Trophoblast cell (in vitro differentiated cells and primary cell): ENCODE measurements at places on chromosomes 11 and 22.

GRCh38 chr11:22785251-22785650 lies 44.4 kb downstream of the SVIP start:
- DNase-seq = no peak

GRCh38 chr11:98600103-98600502 lies 420.6 kb upstream of the CNTN5 start:
- DNase-seq = no peak

GRCh38 chr11:35853971-35854370 lies 89.9 kb upstream of the LDLRAD3 start:
- DNase-seq = no peak

- no peak for DNase-seq
Measured at GRCh38 chr11:46315783-46316563, 31.3 kb upstream of the DGKZ start.

GRCh38 chr11:107006076-107006833 lies 12.0 kb downstream of the GUCY1A2 start:
- DNase-seq = no peak

- DNase-seq = no peak
Measured at GRCh38 chr22:50542416-50542927, 3.2 kb upstream of the KLHDC7B start.

- DNase-seq = no peak
Measured at GRCh38 chr11:77873345-77873744, 52.4 kb downstream of the AAMDC start.

- DNase-seq = no peak
Measured at GRCh38 chr11:95443386-95443785, 212.4 kb upstream of the SESN3 start.

- no peak for DNase-seq
Measured at GRCh38 chr11:73963861-73964260, 13.0 kb downstream of the DNAJB13 start.

GRCh38 chr11:7321473-7322450 lies 70.1 kb downstream of the SYT9 start:
- peak; percentile 2 for DNase-seq

- no peak for DNase-seq
Measured at GRCh38 chr11:78659326-78660270, 84.9 kb upstream of the NARS2 start.

DNA sequence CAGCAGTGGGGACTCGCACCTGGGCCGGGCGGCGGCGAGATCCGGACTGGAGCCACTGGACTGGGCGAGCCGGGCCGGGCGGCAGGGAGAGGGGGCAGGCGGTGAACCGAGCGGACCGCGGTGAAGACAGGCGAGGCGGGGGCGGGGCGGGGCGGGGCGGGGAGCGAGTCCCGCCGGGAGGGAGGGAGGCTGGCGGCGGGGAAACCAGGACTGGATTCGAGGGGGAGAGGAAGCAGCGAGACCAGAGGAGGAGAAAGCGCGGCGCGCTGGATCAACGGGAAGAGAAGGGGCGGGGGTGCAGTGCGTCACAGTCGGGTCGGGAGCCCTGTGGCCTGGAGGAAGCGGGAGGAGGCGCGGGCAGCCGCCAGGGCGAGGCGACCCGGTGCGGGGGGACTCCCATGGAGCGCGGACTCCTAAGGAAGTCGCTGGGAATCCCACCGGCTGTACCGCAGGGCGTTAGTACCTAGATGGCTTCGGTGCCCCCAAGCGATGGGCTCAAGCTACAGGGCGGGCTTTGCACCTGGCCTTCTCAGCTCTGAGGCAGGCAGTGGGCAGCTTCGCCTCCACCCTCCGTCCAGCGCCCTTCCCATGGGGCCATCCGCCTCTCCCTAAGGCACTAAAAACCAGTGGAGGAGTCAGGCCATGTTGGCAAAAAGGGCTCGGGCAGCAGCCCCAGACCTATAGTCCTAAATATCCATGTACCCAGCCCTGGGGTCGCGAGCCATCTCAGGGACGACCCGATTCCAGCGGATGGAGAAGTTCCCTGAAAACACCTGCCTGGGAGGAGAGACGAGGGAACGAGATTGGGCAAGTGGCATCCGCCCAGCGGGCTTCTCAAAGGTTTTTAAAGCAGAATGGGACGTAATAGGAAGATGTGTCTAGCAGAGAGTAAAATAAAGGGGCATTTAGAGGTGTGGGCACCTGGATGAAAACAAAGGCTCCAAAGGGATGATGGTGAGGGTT lies at the start of gene TMEM121B:
TMEM121B (minus strand) TSS at position 128 of the 963 bp plus-strand sequence. CDS start 233 bp downstream, outside the sequence.
- no peak for DNase-seq

DNA sequence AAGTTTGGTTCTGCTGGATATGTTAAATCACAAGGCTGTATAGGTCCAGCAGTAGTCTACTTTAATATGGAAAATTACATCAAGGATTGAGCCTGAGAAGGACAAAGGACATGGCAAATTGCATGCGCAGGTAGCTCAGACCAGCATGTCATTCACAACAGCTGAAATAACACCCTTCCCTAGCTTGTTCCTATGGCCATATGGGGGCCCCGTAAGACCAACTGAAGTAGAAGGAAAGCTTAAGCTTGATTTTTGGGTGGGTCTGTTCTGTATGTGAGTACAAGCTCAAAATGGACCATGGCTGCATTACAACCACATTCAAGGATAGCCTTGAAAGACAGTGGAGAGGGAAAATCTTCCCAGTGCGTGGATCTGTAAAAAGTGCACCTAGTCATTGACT lies 20.6 kb upstream of the PDE3B start:
- DNase-seq = no peak

DNA sequence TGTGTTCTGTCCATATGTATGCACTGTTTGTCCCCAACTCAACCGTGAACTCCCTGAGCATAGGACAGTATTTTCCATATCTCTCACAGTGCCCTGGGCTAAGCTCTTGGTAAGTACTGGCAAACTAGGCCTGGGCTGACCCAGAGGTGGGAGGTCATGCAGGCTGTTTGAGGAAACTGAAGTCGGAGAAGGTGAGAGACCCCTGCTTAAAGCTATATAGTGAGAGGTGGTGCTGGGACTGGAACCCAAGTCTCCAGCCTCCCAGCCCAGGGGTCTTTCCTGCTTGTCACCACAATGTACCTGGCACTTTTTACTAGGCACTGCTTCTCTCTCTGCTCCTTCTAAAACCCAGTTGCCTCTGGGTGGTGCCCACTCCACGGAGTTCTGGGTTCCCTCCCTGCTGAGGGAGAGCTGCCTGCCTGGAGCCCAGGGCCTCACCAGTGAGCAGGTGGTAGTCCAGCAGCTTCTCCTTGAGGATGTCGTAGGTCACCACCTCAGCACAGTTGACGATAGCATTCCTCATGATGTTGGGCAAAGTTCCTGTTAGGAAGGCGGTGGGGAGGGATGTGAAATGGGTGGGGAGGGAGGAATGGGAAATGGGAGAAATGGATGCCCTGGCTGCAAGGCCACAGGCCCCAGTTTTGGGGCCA lies 4.7 kb downstream of the UCP3 start:
- no peak for DNase-seq

DNA sequence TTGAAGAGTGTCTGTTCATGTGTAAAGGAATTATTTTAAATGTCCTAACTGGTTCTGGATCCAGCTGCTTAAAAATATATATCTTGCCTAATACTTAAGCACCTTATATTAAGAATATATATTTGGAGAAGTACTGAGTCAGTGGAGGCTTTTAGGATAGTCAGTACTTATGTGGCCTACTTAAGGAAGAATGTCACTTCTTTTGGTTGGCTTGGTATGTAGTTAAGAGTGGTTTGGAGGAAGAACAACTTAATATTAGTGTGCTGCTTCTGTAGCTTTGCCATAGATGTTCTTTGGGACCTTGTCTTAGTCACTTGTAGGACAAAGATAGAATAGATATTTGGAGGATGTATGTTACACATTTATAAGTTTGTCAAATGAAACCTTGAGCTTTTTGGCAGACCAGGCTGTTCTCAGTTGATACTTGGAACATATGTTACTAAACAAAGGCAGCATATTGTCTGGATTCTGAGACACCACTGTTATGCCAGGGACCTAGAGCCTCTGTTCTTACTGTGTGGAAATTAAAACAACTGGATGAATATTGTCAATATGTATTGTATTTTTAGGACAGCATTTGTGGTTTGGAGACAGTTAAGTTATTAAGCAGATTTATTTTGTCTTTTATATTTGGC lies 4.9 kb downstream of the HIPK3 start:
- DNase-seq = no peak

- DNase-seq = peak; percentile 69
Measured at GRCh38 chr11:19963697-19964387, 196.4 kb downstream of the DBX1 start.

DNA sequence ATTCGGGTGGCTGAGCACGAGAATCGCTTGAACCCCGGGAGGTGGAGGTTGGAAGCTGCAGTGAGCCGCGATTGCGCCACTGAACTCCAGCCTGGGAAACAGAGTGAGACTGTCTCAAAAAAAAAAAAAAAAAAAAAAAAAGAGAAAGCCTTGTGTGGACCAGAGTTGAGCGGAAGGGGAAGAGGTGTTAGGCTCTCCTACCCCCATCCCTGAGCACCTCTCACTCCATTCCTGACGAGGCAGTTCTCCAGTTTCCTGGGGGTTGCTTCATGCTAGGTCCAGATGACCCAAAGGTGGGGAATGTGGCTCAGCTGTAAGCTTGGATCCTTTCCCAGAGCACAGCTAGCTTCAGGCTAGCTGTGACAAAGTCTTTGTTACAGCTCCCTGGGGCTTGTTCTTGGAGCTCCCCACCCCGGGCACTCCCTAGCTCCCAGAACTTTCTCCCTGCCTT lies 8.8 kb upstream of the DNAL4 start:
- peak; percentile 97 for DNase-seq

GRCh38 chr11:70327717-70328116 lies 57.2 kb downstream of the PPFIA1 start:
- DNase-seq = no peak

GRCh38 chr22:37241351-37242142 lies 2.5 kb downstream of the RAC2 start:
- no peak for DNase-seq

DNA sequence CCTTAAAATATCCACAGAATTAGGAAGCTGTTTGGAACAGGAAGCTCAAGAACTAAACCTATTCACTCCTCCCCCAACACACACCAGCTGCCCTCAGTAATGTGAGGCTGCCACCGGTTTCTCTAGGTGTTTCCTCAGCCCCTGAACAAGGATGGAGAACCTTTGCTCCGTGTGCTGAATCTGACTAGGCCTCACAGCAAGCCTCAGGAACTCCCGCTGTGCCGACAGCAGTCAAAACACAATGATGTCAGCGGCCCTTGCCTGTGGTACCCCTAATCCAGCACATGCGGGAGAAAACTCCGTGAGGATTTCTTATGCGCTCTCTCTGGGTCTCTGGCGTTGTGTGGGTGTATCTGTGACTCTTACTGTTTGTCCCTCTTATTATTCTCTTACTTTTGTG lies 153.3 kb downstream of the EFCAB6 start:
- DNase-seq = no peak

GRCh38 chr22:17269607-17270261 lies 50.5 kb upstream of the ADA2 start:
- DNase-seq = no peak

DNA sequence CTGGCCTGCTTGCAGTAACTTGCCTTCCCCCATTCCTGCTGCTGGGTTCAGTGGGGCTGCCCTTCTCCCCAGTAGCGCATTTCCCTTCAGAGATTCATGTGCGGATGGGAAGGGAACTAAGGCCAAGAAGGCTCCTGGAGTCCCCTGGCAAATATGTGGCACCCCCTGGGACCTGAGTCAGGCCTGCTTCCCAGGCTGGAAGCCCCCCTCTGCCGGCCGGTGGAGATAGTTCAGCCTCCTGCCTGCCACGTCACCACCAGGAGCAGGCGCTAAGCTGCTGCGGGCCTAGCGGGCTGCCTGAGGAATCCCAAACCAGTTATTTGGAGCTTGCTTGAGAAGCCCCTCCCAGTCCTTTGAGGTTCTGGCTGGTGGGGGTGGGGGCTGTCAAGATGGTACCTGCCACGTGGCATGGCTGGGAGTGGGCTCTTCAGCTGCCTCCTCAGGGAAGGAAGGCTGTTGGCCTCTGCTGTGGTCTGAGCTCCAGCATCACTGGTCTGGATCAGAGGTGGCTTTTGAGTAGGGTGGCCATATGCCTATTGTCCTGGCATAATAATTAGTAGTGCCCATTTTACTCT lies 2.0 kb downstream of the SERPINH1 start:
- peak; percentile 89 for DNase-seq

- no peak for DNase-seq
Measured at GRCh38 chr11:7439746-7440320, 45.5 kb upstream of the OLFML1 start.

DNA sequence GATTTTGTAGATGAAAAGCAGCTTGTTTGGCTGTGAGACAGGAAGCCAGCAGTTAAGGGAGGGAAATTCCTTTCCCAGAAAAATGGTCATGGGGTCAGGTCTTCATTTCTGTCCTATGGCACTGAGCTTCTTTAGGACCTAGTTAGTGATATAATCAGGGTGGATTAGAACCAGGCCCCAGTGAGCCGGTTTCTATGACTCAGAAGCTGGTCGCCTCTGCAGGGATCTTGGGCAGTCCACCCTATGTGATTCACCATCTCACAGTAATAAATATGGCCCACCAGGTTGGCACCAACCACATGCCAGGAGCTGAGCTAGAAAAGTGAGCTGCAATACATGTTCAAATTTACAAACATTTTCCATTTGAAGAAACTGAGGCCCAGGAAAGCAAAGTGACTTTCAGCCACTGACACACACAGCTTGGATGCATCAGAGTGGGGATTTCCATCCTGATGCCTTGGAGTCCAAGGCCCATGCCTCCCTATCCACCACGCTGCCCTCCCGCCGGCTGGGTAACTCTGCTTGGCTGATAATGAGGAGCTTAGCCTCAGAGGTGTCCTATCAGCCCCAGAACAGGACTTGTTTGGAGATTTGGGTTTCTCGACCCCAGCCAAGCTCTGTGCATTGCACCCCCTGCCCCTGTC lies 42.0 kb downstream of the CD82 start:
- no peak for DNase-seq

DNA sequence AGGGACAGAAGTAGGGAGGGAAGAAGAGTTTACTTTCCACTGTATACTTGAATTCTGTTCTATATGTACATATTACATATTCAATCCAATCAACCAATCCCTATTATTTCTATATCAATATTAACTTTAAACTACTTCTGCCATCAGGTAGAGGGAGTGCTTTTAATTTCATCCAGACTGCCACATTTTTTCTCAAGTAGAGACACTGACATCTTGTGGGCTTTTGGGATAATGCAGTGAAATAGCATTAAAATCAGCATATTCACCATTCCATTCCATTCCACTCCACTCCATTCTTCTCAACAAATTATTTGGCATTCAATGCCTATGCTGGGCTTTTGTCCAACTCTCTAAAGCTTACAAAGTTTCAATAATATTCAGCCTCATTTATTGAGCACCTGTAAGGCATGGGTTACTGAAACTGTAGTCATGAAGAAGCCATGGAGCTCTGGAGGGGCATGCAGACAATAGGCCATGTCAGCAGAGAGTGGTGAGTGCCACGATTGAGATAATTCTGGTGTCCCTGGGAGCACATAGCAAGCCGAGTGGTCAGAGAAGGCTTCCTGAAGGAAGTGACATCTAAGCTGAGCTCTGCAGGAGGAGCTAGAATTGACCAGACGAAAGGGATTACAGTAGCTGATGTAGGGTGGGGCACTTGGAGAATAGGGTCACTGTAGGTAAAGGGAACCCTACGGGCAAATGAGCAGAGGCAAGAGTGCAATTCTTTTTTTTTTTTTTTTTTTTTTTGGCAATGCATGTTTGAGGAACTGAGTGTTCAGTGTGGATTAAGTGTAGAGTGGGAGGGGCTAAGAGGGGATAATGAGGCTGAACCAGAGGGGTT lies 12.8 kb upstream of the CLPB start:
- peak; percentile 82 for DNase-seq
